Pulmonary artery endothelial cell (primary cell): ENCODE measurements at places on chromosomes 1 and 21. TPM values are rescaled to one million over a fixed set of nuclear protein-coding genes. Genes with fewer than 3 reads are reported as not detected.

- no peak for DNase-seq
Measured at GRCh38 chr21:43301409-43302061, 125.4 kb downstream of the SIK1 start.

GRCh38 chr1:10632691-10633090 is 157.9 kb downstream of the PEX14 start:
- DNase-seq = no peak

GRCh38 chr1:21894034-21894881 is 42.9 kb downstream of the HSPG2 start:
- no peak for DNase-seq

GRCh38 chr1:244234009-244234643 is 183.0 kb downstream of the ZBTB18 start:
- no peak for DNase-seq

DNA sequence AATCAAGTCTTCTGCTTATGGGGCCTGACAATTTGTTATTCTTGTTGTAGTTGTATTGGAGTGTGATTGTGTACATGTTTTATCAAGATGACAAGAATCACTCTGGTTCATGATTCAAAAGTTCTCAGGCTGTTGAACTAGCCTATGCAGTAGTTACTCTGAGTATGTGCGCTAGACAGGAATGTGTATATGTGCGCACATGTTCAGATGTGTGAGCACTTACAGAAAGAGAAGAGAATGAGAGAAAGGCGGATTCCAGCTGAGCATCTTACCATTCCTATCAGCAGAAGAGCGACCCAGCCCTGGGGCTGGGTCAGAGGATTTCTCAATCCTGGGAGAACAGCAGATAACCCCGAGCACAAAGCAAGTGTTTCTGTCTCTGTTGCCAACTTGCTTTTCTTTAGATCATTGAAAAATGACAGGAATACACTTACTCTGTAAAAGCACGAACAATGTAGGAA is 110.8 kb upstream of the HOOK1 start:
- DNase-seq = no peak

DNA sequence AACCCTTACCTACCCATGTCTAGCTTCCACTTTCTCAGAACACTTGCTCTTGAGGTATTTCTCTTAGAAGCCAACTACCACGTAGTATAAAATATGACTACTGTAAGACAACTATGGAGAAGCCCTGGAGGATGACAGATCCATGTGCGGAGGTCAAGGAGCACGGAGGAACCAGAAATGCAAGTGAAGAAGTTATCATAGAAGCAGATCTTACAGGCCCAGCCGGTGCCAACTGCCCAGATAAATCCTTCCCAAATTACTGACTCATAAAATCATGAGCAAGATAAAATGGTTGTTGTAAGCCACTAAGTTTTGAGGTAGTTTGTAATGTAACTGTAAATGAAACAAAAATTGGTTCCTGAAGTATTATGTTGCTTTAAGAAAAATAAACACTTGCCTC is 12.6 kb downstream of the GTF2B start:
- no peak for DNase-seq

- no peak for DNase-seq
Measured at GRCh38 chr1:77776007-77776700, 3.3 kb upstream of the MIGA1 start.

DNA sequence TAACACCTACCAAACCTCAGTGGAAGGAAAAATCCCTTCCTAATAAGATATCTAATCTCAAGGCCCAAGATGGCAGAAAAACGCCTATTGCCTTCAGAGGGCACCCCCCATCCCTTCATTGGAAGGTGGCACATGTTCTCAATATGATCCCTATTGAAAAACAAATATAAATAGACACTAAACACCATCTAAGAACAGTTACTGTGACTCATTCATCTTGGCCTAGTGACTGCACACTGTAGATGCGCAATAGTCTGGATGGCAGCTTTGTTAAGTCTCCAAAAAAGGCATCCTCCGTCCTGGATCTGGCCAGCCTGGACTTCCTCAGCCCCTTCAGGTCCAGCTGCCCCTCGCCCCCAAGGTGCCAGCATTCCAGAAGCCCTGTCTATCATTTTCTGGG is 121.9 kb downstream of the CAPN8 start:
- no peak for DNase-seq

GRCh38 chr1:167663002-167663772 is 33.2 kb downstream of the RCSD1 start:
- no peak for DNase-seq

GRCh38 chr1:223198628-223198965 is 55.5 kb upstream of the TLR5 start:
- DNase-seq = no peak

DNA sequence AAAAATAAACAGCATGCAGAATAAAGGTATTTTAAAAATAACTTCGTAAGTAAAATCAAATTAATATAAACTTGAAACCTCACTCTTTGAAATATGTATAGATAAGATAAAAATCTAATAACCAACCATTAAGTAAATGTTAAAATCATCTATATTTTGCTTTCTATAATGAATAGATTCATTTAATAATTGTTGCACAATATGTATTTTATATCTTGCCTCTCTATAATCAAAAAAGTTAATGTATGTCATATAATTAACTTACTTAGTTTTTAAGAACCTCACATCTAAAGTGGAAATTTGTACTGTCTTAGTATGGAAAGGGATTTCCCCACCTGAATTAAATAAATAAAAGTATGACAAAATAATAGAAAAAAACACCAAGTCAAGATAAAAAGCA is 42.4 kb upstream of the RBM34 start:
- no peak for DNase-seq

GRCh38 chr1:14435368-14436023 is 163.0 kb upstream of the KAZN start:
- DNase-seq = no peak

- DNase-seq = no peak
Measured at GRCh38 chr1:58090640-58091039, 455.9 kb downstream of the OMA1 start.

DNA sequence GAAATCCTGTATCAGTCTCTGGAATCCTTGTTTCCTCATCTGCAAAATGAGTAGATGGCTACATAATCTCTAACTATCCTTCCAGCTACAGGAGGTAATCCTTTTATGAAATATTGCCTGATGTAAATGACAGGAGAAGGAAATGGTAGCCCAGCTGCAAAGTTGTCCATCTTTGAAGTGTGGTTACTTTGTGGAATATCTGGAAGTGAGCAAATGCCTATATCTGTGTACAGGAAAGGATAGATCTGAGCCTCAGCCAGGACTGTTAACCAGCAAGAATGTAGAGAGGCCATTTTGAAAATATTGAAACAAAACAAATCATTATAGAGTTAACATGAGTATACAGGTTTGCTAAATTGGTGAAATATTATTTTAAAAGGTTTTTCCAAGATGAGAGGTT is 74.8 kb upstream of the BMP8A start:
- no peak for DNase-seq

- no peak for DNase-seq
Measured at GRCh38 chr1:154864189-154864975, 5.7 kb downstream of the KCNN3 start.

GRCh38 chr1:25355841-25356395 is 17.8 kb downstream of the TMEM50A start:
- no peak for DNase-seq

- peak; percentile 20 for DNase-seq
Measured at GRCh38 chr1:156445789-156446263, 54.7 kb downstream of the MEF2D start.

GRCh38 chr1:150186789-150187559 is 37.3 kb downstream of the PLEKHO1 start:
- no peak for DNase-seq

- DNase-seq = no peak
Measured at GRCh38 chr1:84975035-84975434, 21.9 kb downstream of the MCOLN2 start.

GRCh38 chr1:33898406-33898805 is 34.5 kb downstream of the HMGB4 start:
- DNase-seq = no peak

DNA sequence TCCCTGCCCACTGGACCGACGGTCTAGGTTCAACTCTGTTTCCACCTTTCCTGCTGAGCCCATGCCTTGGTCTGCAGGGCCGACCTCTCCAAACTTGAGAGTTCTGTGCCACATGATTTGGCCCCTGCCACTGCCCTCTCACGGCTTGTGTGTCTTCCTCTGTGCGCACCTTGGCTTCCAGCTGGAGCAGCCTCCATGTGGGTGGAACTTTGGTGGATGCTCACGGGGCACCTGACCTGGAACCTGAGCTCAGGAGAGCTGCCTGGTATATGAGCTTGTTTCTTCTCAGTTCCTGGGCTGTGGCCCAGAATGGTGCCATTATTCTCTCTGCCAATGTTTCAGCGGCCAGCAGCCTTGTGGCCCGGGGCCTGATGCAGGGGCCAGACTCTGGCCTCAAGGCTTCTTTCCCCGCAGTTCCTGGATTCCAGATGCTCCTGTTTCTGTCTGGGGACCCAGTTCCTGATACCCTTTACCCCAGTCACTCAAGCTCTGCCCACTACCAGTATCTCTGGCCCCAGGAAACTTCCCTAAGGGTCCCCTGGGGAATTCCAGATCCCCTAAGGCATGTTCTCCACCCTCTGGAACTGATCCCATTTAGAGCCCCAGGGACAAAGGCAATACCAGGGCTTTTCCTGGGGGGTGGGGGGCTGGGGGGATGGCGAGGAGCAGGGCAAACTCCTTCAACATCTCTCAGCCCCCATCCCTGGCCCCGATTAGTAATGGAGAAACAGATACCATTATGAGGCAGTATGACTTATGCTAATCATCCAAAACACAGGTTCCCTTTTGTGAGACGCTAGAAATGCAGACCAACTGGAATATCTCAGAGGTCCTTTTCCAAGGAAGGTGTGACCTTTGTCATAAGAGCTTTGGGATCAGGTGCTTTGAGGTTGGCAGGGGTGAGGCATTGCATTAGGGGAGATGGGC is 11.1 kb downstream of the QSOX1 start:
- no peak for DNase-seq

- no peak for DNase-seq
Measured at GRCh38 chr21:16137106-16137505, 407.3 kb downstream of the USP25 start.

DNA sequence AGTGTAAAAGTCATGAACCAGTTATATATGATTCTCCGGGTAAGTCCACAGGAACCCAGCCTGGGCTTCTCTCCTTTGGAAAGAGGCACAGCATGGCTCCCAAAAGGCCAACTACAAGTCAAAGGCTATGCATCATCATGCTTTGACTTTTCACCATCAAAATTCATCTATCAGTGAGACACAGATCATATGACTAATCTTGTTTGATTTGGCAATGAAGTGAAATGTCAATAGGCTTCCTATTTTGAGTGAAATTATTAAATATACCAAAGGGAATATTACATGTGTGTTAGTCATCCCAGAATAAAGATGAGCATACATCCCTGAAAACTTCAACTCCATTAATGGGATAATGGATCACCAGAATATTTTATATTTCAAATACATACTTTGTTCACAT is 83.5 kb upstream of the ADGRL2 start:
- DNase-seq = no peak

- no peak for DNase-seq
Measured at GRCh38 chr1:169122976-169123375, 16.5 kb downstream of the ATP1B1 start.

GRCh38 chr1:156203331-156203730 is 9.4 kb downstream of the SLC25A44 start:
- no peak for DNase-seq

DNA sequence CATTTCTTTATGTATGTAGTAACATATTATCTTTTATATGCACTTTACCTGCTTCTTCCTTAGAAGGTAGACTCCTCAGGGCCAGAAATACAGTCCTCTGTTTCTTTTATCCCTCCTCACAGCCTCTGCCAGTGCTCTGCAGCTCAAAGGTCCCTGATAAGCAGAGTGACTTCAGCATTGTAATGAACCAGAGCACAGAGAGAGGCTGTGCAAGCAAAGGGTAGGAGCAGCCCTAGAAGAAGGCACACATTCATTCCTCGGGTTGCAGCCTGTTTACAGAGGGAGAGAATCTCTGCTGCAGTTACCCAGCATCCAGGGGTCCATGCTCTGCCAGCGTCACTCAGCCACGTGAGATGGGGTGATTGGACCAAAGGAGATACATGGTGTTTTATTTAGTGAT is 101.1 kb downstream of the RHOU start:
- no peak for DNase-seq

- no peak for DNase-seq
Measured at GRCh38 chr1:227914801-227915563, 32.8 kb downstream of the WNT9A start.

Gene SHISA4
- total RNA-seq = 10.1 and 10.4 TPM in 2 replicates

Gene GBP2
- 61.6 and 79.6 TPM in 2 replicates for total RNA-seq

Gene ZNF593OS
- not detected in 2 replicates for total RNA-seq

Gene MTARC2
- total RNA-seq = 6.9 and 8.0 TPM in 2 replicates

Gene BRDT
- not detected in 2 replicates for total RNA-seq

Gene AIRE
- under 0.01 TPM in 1 of 2 replicates, not detected in the other for total RNA-seq

Gene SLC45A1
- 0.78 and 1.2 TPM in 2 replicates for total RNA-seq

Gene SLFNL1
- total RNA-seq = 0.20 and 0.28 TPM in 2 replicates

Gene ABCG1
- 19.5 and 37.8 TPM in 2 replicates for total RNA-seq

Gene CFAP141
- not detected in 2 replicates for total RNA-seq

Gene LDLRAD2
- total RNA-seq = not detected in 2 replicates

Gene PLEKHN1
- 0.32 and 0.46 TPM in 2 replicates for total RNA-seq

Gene KMO
- not detected in 2 replicates for total RNA-seq

Gene PGBD5
- 0.04 and 0.07 TPM in 2 replicates for total RNA-seq

Gene VAV3
- 1.1 TPM in 2 replicates for total RNA-seq

Gene HJV
- total RNA-seq = not detected in 2 replicates

Gene TNFRSF4
- total RNA-seq = 0.79 and 1.2 TPM in 2 replicates

Gene PHC2
- total RNA-seq = 80.6 and 84.7 TPM in 2 replicates

Gene LIX1L
- 22.9 and 28.6 TPM in 2 replicates for total RNA-seq

Gene PLA2G2F
- not detected in 2 replicates for total RNA-seq

Gene SLC5A9
- not detected in 2 replicates for total RNA-seq
